ENCODE measurements at places on chromosomes 7 and 10.

GRCh38 chr7:139775829-139776266, 1.9 kb downstream of the HIPK2 start:
- peak; percentile 68 for DNase-seq

DNA sequence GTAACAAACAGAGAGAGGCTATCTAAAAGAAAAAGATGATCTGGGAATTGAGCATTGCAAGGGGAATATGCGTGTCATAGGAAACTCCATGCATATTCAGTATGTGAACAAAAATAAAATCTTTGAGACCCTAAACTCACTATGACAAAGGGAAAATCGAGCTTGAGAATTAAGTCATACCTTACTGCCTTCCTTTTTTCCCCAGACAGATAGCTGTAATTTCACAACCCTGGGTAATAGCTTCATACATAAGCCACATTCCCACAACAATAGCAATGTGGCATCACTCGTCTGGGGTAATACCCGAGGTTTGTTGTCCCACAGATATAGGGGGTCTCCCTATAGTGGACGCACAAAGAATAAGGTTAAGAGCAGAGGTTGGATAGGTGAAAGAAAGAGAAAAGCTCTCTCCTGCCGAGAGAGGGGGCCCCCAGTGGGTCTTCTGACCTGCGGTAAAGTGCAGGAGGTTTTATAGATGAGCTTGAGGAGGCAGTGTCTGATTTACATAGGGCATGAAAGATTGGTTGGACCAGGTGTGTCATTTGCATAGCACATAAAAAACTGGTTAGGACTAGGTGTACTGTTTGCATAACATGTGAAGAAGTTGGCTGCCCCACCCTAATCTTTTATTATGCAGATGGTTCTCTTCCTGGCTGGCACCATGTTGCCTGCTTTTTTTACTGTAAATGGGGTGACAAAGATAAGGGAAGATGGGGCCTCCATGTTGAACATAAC, 11.6 kb downstream of the CYP3A43 start:
- DNase-seq: no peak

DNA sequence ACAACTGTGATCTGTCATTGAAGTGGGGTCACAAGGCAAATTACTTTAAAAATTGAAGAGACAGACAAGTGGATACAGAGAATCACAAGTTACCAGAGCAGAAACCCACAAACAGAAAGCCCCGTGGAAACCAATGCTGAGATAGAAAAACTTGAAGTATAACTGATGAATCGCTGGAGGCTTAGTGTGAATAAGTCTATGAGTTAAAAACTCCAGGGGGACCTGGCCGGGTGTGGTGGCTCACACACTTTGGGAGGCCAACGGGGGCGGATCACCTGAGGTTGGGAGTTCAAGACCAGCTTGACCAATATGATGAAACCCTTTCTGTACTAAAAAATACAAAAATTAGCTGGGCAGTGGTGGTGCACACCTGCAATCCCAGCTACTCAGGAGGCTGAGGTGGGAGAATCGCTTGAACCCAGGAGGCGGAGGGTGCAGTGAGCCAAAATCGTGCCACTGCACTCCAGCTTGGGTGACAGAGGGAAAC, 69.7 kb upstream of the ZNRF2 start:
- no peak for DNase-seq

- DNase-seq: no peak
Observed at GRCh38 chr10:80701706-80702105, 164.0 kb downstream of the SH2D4B start.

DNA sequence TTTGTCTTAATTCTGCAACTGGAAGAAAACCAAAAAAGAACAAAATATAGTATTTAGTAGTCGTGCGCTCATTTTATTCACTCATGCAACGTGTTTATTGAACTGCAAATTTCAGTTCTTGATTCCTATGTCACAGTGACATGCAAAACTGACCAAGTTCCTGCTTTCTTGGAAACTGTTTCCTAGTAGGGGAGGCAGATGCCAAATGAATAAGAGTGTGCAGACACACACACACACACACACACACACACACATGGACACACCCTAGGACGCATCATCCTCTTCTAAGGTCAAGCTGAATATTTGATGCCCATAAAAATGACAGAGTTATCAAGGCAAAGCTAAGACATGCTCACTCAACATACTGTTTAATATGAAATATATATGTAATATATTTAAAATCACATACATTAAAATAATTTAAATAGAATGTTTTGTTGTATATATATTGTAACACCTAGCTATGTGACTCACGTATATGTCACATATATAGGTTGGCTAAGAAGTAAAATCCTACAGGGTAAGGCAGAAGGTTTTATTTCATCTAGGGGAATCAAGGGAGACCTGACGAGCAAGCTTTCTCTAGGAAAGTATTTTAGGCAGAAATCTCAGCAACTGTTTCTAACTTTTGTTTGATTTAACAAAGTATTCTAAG, 79.6 kb downstream of the SVIL start:
- DNase-seq: no peak

Measured in activated CD4-positive, alpha-beta T cell treated with anti-CD3 and anti-CD28 coated beads, Interleukin-2, amount 50 U/mL, for 48 hours (primary cell).